Activated CD4-positive, alpha-beta T cell treated with anti-CD3 and anti-CD28 coated beads, Interleukin-2, amount 50 U/mL, for 48 hours (primary cell): ENCODE measurements at places on chromosomes 6 and 20.
A peak's percentile ranks its signal among the peaks of the same experiment; 100 is the strongest.

DNA sequence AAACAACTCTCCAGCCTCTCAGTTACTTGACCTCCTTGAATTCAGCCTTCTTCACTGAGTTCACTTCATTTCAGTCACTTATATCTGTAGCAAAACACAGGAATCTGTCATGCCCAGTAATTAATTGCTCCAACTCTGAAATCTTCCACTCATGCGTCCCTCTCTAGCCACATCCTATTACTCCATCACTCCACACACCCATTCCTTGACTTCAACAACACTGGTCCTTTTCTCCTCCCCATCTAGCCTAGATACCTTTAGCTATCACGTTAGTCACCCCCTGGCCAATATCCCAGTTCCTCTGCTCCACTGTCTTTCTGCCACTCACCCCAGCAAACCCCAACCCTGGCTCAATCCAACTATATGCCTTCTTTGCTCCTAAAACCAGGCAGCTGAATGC, 7.7 kb downstream of the ZHX3 start:
- DNase-seq: no peak

- DNase-seq: no peak
These were observed 96.6 kb downstream of the ARID1B start for GRCh38 chr6:156873654-156874380.

DNA sequence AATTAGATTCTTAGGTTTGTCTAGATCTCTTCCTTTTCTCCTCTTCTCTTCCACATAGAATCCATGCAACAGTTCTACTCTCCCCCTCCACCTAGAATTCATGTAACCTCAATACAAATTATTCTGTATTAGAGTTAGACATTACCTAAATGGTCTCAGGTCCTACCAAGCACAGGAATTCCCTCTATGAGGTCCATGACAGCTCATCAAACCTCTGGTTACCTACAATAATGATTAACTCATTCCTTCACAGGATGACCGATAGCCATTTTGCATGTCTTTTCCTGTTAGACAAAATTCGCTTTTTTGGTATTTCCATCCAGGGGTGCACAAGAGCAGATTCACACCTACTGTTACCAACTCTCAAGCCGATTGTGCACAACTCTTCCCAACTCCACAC, 27.4 kb upstream of the BMP2 start:
- DNase-seq: no peak

DNA sequence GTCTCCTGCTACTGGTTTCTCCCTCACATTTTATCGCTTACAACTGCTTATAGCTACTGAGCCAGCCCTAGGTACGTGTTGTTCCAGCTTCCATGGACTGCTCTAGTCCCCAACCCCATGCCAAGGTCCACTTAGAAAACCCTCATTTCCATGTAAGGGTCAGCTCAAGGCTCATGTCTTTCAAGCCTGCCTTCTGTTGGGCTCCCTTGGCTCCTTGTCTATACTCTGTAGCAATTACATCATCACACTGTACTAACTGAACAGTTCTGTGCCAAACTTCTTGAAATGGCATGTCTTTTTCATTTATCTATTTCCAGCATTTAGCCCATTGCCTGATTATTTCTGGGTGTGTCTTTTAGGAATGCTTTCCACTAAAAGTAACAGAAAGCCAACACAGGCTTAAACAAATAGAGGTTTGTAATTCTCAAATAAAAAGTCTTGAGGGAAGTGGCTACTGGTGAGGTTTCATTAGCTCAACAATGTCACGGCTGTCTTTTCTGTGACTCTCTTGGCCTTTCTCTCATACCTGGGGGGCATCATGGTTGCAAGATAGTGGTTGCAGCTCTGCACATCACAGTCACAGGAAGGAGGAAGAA, 317.6 kb downstream of the TPBG start:
- no peak for DNase-seq

GRCh38 chr6:170233286-170234205, 57.3 kb downstream of the DLL1 start:
- DNase-seq: no peak

DNA sequence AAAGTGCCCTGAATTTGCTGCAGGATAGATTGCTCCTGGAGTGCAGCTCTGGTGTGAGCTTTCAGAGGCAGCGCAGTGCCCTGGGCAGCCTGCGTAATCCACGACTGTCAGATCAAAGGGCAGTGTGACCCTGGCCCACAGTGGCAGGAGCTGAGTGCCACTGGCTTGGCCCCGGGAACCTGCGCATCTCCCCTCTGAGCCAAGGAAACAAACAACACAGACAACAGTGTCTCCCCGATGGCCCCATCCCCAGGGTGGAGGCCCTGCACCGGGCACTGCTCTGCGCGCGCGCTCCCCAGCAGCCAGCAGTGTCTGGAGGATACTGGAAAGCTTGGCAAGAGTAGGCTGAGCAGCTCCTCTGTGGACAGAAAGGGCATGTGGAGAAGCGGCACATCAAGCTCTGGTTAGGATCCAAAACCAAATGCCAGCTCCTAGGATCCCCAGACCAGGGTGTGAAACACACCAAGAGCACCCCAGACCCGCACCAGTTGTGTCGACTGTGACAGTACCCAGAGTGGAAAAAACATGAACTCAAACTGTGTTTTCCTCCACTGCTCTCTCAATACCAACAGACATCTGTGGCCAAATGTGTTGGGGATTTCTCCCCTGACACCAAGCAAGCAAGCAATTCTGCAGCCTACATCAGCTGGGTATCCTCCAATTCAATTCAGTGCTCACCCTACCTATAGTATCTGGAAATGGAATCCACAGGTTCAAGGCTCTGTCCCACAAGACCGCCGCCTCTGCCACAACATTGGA, 26.7 kb downstream of the RBCK1 start:
- no peak for DNase-seq

DNA sequence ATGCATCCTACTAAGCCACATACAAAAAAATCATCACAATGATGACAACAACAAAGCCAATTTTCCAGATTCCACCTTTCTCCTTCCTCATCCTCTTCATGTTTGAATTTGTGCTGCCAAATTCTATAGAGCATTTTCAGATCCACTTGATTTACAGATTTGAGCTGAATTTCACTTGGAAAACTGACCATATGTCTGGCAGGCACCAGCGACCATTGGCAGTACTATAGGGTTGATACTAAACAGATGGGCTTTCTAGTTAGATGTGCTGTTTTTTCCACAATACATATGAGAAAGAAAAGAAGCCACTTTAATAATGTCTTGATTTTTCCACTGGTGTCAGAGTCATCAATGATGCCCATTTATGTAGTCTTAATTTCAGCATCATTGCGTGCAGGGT, 127.0 kb downstream of the PHACTR3 start:
- no peak for DNase-seq

DNA sequence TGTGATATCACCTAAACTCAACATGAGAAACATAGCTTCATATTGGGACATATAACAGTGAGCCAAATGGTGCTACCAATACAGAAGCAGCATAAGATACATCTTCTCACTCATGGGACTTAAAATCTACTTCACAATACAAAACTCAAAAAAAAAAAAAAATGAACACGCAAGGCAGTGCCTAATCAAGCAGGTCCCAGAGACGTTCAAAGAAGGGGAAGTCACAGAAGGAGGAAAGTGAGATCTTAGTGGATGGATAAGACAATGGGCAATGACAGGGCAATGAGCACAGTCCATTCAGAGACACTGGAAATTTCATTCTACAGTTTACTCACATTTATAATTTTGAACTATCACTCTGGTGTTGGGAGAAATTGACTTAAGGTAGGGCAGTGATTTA, 88.3 kb downstream of the FAM50B start:
- DNase-seq: no peak

DNA sequence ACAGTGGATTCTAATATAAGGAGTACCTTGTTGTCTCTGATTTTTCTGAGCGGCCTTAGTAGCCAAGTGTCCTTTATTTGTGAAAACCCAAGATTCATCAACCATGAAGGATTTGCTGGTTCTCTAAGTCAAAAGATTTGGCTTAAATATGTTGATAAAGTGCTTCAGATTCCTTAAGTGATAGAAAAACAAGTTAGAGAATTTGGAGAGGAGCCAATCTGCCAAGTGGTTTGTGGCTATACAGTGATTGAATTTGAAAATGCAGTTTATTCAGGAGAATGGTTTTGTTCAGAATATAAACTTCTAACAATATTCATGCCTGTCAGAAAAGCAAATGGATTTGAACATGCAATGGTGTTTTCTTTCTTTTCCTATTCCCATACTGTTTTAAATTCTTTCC, 54.8 kb downstream of the CAP2 start:
- DNase-seq: no peak

GRCh38 chr6:124780623-124781022, 181.6 kb upstream of the RNF217 start:
- DNase-seq: no peak

- DNase-seq: no peak
These were observed 7.6 kb downstream of the PTPN1 start for GRCh38 chr20:50517817-50518154.

GRCh38 chr6:13611715-13612114, 3.4 kb upstream of the NOL7 start:
- no peak for DNase-seq

- no peak for DNase-seq
These were observed 11.2 kb downstream of the ITCH start for GRCh38 chr20:34374209-34374760.

GRCh38 chr20:43665466-43666176, 1.3 kb upstream of the MYBL2 start:
- DNase-seq: no peak

DNA sequence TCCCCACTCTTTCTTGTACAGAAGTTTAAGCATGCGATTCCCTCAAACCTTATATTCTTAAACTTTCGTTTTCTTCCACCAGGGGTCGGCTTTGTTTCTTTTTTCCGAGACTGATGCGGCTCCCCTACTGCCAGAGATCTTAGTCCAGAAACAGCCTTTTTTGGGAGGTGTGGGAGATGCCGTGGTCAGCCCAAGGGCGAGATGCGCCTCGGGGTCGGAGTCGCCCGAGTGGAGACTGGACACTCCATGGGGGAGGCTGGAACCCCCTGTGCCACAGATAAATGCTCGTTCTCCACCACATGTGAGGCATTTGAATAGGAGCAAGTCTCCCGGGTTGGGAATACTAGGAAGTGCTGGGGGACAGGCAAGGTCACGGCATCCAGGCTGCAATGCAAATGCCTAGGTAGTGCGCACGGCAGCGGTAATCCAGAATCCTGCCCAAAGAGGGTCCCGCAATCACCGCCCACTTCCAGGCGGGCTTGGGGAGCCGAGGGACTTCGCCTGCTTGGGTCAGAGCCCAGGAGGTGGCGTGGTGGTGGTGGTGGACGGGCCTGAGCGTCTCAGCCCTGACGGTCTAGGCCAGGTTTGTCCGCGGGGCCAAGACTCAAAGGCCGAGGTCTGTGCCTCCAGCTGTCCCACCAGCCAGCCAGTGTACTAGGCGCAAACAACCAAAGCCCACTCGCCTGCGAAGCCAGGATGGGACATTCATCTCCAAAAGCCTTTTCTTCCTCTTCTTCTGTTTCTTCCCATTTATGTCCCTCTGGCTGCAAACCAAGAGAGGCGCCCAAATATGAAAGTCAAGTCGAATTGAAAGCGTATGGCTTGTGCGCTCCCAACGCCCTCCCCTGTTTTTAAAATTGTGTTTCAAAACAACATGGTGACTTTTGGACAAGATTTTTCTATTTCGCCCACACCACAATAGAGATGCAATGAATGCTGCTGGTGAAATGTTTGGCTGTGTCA, 39.3 kb upstream of the OSTM1 start:
- DNase-seq: no peak

DNA sequence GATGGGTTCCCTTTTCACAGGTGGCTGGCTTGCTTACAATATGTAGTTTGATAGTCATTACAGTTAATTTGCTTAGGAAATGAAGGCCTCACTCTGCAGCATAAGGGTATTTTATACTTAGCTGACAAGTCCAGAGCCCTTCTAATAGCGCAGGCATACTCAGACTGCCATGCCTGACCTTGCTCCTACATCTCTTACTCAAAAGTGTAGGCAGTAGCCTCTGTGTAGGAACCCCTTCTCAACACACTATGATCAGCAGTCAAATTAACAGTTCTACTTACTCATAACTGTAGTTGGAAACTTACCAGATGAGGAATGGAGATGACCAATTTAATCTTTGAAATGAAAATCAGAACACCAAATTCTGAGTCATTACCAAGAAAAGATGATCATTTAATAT, 373.5 kb downstream of the TBC1D32 start:
- DNase-seq: no peak

GRCh38 chr20:58719971-58720371, 27.4 kb downstream of the NPEPL1 start:
- no peak for DNase-seq

DNA sequence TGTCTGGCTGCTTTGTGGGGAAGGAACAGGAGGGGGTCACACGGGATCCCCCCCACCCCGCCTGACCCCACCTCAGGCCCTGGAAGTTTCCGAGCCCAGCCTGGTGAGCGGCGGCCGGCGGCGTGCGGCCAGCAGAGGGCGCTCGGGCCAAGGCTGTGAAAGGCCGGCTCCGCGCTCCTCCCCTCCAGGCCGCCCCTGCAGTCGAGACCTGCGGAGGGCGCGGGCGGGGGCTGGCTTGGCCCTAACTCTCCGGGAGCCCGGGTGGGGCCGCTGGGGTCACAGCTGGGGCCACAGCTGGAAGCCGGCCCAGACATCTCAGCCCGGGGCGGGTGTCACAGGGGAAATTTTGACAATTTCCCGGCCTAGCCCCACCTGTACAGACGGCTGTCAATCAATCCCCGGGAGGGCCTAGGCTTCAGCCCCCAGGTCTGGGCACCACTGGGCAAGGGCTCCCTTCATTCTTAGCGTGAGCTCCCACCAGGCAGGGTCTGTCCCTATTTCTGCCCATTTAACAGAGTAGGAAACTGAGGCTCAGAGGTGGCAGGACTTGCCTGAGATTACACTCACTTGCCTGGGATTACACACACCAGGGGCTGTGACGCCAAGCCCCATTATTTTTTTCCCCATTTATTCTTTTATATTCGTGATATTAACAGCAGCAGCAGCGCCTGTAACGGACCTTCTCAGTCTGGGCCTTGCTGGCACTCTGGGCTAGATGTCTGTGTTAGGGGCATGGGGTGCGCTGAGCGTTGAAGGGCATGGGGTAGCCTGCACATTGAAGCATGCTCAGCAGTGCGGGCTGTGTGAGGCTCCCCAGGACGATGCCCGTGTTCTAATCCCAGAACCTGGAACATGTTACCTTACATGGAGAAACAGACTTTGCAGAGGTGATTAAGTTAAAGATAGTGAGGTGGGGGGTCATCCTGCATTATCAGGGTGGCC, 23.0 kb downstream of the ZBP1 start:
- peak; percentile 73 for DNase-seq

- no peak for DNase-seq
These were observed 264.7 kb downstream of the DLL1 start for GRCh38 chr6:170025935-170026750.

DNA sequence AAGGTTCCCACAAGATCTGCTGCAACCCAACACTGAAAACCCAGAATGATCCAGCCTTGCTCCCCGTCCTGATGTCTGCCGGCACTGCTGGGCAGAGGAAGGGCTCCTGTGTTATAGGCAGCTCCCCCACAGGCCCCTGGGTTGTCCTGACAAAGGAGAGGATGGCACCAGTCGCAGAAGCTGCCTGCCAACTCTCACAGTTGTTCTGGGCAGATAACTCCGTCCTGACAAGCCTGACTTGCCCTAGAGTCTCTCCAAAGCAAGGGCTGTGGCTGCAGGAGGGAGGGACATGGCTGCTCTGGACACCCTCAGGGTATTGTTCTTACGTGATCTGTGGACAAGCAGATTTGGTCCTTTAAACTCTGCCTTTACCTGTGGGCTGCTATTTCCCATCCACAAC, 243.8 kb downstream of the CDH26 start:
- no peak for DNase-seq

GRCh38 chr6:37170273-37171200, 585 bp downstream of the PIM1 start:
- DNase-seq: peak; percentile 63
